Iris pigment epithelial cell (primary cell): ENCODE measurements at places on chromosomes 16 and 17.

GRCh38 chr16:2350500-2350899 is 10.0 kb upstream of the ABCA3 start:
- DNase-seq: peak; percentile 39

- DNase-seq: no peak
Observed at GRCh38 chr16:50741225-50741780, 583 bp upstream of the CYLD start.

DNA sequence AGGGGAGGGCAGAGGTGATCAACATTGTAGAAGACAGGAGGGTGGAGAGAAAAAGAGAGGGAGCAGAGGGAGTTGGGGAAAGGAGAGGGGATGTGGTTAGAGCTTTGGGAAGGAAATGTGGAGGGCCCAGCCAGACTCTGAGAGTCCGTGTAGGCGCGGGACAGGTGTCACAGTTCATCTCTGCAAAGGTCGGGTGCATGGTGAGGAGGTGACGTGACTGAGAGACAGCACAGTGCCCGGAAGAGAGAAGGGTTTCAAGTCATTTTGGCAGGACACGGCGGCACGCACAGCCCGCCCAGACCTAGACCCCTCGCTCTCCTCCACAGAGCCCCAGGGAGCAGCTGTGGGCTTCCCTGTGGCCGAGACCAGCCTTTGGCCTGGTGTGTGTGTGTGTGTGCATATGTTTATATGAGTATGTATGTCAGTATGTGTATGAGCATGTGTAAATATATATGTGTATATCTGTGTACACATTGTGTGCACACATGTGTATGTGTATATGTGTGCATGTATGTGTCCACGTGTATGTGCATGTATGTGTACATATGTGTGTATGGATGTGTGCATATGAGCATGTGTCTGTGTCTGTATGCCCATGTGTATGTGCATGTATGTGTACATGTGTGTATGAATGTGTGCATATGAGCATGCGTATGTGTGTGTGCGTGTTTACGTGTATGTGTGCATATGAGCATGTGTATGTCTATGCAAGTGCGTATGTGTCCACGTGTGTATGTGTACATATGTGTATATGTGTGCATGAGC is 104.6 kb downstream of the SEC14L1 start:
- no peak for DNase-seq

- DNase-seq: no peak
Observed at GRCh38 chr17:81558941-81559806, 7.0 kb upstream of the FAAP100 start.

GRCh38 chr17:31281061-31281460 is 16.0 kb downstream of the OMG start:
- DNase-seq: no peak

- no peak for DNase-seq
Observed at GRCh38 chr16:68074850-68075555, 10.2 kb upstream of the NFATC3 start.

- DNase-seq: no peak
Observed at GRCh38 chr16:87762620-87763019, 3.2 kb downstream of the KLHDC4 start.

GRCh38 chr17:76562734-76563148 is 22.9 kb downstream of the PRCD start:
- DNase-seq: peak; percentile 78
